Activated T-helper 1 cell treated with anti-CD3 and anti-CD28 coated beads, Interleukin-12 subunit alpha, Interleukin-12 subunit beta, Interleukin-2, Interleukin-4 antibody, amounts not matched to agents 30 ng/mL and 10 ng/mL and 1 ng/mL, durations not matched to agents 14 hours and 24 hours and 36 hours (primary cell): ENCODE measurements at places on chromosomes 12 and 14. TPM values are rescaled to one million over a fixed set of nuclear protein-coding genes. Genes with fewer than 3 reads are reported as not detected.
A peak's percentile ranks its signal among the peaks of the same experiment; 100 is the strongest.

- DNase-seq: no peak
These were observed 127.7 kb upstream of the SFSWAP start for GRCh38 chr12:131583090-131583712.

DNA sequence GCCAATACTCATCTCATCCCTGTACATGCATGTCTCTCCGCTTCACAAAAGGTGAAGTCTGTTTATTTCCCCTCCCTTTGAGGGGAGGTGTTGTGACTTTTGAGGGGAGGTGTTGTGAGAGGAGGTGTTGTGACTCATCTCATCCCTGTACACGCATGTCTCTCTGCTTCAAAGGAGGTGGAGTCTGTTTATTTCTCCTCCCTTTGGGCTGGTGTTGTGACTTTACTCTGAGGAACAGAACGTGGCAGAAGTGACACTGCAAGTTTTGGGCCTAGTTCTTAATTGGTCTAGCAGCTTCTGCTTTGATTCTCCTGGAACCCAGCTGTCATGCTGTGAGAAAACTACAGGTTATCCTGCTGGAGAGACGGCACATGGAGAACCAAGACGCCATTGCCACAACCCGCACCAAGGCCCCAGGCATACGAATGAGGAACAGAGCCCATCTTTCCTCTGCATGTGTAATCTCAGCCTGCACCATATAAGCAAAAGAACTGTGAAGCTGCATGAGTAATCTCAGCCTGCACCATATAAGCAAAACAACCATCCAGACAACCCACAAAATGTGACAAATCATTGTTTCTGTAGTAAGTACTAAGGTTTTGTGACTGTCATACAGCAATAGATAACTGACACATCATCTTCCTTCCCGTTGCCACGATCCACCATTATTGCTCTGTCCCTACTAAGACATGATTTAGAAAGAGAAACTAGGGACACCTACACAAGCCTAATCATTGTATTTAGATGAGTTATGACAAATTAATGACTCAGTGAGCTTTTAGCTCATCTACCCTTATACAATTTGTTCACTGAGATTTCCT lies 30.0 kb downstream of the GALNT4 start:
- peak; percentile 16 for DNase-seq

- peak; percentile 72 for DNase-seq
These were observed at the start of gene BIN2 for GRCh38 chr12:51323966-51324895. TSS of gene BIN2 (minus strand) at chr12:51324174. CDS start at chr12:51324102, 72 bp downstream.

GRCh38 chr12:24899503-24900075 lies 49.3 kb downstream of the BCAT1 start:
- DNase-seq: no peak

DNA sequence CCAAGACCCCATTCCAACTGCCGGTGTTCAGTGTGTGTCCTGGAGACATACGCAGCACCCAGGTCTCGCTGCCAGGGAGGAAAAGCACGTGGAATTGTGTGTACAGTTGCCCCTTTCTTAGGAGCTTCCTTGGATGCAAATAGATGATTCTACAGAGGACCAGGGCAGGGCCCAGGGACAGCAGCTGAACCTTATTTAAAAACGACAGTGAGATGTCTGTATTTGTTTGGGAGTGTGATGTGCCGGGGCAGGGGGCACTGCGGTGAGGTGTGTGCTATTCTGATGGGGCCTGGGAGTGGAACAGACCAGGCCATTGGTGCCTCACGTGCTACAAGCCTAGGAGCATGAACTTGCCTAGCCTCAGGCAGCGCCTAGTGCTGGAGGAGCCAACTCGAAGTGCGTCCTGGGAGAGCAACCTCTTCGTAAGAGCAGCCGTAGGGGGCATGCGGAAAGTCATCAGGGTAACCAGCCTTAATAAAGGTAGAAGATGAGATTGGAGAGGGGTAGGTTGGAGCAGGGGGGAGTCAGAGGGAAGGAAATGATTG lies 98.3 kb upstream of the ESRRB start:
- no peak for DNase-seq

DNA sequence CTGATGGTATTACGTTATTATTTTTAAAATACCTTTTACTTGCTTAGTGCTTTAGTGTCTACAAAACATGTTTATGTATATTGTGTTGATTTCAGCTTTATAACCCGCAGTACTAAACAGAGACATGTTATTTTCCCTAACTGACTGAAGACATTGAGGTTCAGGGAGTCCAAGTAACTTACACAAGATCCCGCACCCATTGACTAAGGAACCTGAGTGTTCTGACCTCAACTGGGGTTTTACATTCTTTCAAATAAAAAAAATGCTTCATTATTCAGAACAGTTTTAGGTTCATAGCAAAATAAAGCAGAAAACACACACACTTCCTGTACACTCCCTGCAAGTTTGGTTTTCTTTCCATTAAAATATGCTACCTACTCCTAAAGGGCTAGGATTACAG lies 60.4 kb upstream of the METAP2 start:
- no peak for DNase-seq

DNA sequence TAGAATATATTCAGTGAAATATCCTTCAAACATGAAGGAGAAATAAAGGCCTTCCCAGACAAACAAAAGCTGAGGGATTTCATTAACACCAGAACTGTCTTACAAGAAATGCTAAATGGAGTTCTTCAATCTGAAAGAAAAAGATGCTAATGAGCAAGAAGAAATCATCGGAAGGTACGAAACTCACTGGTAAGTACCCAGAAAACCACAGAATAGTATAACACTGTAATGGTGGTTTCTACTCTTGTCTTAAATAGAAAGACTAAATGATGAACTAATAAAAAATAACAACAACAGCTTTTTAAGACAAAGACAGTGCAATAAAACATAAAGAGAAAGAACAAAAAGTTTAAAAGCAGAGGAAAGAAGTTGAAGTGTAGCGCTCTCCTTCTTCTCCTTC lies 18.7 kb upstream of the RNF212B start:
- DNase-seq: no peak

- DNase-seq: no peak
These were observed 54.9 kb downstream of the ATF7 start for GRCh38 chr12:53571295-53571694.

DNA sequence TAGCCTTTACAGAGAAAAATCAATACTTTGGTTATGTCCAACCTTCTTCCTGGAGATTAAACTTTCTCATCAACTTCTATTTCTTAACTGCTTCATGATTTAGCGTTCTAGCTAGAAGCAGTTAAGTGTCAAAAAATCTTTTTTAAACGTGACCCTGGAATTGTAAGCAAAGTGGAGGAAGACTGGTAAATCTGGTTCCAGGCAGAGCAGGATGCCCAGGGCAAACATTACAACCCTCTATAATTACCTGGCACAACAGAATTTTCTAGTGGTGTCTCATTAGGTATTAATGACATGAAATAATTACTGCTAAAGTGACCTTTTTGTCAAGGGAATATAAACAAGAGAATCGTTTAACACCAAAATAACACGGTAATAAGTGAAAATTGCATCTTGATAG lies 320.8 kb downstream of the MED13L start:
- no peak for DNase-seq

GRCh38 chr14:69711881-69712560 lies 54.9 kb upstream of the SRSF5 start:
- no peak for DNase-seq

DNA sequence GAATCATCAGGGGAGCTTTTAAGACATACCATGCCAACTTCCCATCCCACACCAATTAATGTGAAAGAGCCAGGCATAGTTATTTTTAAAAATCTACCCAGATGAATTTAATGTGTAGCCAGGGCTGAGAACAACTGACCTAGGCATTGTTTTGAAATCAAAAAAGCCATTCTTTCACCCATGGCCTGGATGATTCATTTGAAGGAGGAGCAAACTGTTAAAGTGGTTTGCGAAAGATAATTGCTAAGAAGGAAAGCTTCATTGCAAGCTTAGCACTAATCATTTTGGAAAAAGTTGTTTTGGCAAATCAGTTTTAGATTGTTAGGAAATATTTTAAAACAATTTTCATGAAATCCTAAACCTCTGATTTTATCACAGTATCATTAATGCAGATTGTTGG lies 2.1 kb upstream of the GTSF1 start:
- no peak for DNase-seq

DNA sequence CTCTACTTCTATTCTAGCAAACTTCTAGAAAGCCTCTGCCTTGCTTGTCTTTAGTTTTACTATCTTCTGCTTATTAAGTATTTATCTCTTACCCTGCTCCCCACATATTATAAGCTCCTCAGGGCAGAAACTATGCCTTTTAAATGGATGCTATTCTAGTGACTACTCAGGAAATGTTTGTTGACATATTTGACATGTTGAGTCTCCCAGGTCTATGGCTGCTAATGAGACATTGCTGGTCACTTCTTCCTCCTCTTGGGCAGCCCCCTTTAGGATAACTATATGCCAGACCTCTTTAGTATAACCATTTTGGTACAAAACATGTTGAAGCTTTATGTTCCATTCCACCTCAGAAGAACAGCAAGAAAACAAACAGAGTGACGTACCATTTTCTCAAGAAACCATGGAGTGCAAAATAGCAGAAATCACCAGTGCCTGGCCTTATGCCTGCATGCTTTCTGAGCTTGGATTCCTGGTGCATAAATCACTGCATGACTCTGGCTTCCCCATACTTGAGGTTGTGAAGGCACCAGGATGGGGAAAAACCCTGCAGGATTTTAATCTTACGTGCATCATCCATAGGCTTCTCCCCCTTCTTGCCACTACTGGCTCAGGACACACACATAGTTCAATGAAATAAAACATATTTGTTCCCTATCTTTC lies 202.6 kb downstream of the TMX1 start:
- no peak for DNase-seq

DEGS2 gene
- 0.31 and 1.1 TPM in 2 replicates for total RNA-seq

GSKIP gene
- total RNA-seq: 22.7 and 23.7 TPM in 2 replicates

SMIM10L1 gene
- total RNA-seq: 10.4 and 11.3 TPM in 2 replicates

SYCP3 gene
- total RNA-seq: 0.44 TPM in 2 replicates

PSME2 gene
- 575 and 588 TPM in 2 replicates for total RNA-seq

NEDD8 gene
- total RNA-seq: 177 and 185 TPM in 2 replicates

KITLG gene
- total RNA-seq: not detected in 2 replicates

ENDOU gene
- total RNA-seq: not detected in 2 replicates
